HEK293T (cell line): ENCODE measurements at places on chromosomes 2 and 18.

- no peak for DNase-seq
These were observed 172.0 kb upstream of the GALNT5 start for GRCh38 chr2:157085522-157085921.

- DNase-seq = no peak
These were observed 228.0 kb upstream of the MEX3C start for GRCh38 chr18:51425475-51425874.

- DNase-seq = no peak
These were observed 118.4 kb upstream of the NOSTRIN start for GRCh38 chr2:168683996-168684395.

DNA sequence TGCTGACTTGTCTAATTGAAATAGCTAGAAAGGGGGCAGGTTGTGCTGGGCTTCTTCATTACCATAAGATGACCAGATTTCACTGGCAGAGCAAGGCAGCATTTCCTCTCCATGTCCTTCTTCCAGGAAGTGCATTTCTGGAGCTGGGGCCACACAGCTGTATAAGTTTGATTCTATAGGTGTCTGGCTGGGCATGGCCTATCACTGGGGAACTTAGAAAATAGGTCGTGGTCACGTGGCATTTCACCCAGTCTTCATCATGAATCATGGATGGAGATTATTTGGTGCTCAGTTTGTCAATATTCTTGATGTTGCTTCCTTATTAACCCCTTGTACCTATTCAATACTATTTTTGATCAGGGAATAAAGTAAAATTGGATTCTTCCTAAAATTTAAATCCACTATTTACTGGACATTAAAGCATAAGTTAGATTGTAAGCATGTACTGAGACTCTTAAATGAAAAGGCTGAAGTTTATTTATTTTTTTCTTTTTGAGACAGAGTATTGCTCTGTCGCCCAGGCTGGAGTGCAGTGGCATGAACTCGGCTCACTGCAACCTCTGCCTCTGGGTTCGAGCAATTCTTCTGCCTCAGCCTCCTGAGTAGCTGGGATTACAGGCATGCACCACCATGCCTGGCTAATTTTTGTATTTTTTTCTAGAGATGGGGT is 49.5 kb upstream of the TMEM87B start:
- no peak for DNase-seq

- DNase-seq = no peak
These were observed 37.0 kb downstream of the TGFA start for GRCh38 chr2:70516596-70516995.

DNA sequence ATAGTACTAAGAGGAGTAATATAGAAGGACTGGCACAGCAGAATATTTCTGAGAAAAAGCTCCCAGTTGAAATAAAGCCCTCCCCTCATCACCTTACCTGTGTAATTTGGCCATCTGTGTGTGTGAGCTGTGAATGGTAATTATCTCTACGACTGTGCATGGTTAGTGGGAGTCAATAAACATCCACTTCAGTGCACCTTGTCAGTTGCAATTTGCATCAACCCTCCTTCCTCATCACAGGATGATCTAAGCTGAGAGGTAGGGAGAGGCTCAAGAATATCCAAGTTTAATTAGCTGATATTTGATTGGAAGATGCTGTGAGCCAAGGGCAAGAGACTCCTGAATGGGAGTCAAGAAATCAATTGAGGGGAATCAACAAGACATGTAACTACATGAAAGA is 694.9 kb upstream of the KLHL29 start:
- no peak for DNase-seq

DNA sequence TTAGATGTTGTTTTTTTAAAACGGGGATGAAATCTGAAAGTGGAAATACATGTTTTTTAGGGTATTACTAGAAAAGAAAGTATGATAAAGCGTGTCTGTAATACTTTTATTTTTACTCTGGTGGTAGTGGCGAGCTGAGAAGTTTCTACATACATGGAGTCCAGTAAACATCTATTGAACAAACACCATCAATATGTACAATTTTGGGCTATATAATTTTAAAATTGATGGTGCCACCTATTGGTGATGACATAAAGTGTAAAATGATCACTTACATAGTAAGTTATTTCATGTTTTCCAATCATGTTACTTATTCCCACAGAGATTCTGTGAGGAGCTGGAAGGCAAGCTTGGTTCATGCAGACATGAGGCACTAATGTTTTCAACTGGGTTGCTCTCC is 31.5 kb upstream of the NFE2L2 start:
- DNase-seq = no peak

GRCh38 chr18:43789234-43790000 is 512.1 kb upstream of the SYT4 start:
- no peak for DNase-seq

DNA sequence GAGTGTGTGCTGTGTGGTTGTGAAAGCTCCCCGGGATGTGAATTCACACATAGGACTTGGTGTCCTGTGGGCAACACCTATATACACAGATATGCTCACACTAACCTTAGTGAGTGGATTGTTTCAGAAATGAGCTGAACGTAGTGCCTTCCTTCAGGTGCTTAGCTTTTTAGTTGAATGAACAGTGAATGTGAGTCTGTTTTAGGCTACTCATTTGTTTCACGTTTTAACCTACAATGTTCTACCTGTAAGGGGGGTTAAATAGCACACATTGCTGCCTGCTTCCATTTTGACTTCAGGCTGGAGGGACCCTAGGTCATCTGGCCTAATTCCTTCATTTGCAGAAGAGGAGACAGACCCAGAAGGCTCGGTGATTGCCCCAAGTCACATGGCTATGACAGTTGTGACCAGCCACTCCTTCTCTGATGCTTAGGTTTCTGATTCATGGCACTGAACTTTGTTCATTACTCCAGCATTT is 1.0 kb downstream of the PLEK start:
- DNase-seq = no peak

GRCh38 chr2:200586644-200586975 is 796 bp downstream of the AOX1 start:
- DNase-seq = no peak

DNA sequence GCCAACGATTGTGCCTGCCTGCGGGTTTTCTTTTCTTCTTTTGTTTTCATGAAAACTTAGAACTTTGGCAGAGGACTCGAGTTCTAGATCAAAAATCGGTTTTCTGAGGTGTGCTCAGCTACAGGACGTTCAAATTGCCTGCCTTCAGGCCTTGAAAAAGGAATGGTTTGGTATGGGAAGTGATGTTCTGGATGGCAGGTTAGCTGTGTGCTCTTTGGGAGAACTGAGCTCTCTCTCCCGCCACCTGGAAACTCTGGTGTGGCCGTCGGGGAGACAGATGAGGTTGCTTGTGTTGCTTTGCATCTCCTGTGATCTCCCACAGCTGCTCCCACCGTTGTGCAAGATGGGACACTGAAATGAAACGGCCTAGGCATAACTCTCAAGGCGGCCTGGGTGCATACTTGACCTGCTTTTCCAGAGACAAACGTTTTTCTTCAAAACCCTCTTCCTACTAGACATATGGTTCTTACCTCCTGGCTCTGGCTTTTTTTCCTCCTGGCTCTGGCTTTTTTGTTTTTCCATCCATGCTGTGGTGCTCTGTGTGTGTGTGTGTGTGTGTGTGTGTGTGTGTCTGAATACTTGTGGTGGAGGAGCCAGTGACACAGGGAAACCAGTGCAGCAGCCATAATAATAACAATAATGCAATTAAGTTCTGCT is 2.0 kb downstream of the FMNL2 start:
- DNase-seq = peak; percentile 17

DNA sequence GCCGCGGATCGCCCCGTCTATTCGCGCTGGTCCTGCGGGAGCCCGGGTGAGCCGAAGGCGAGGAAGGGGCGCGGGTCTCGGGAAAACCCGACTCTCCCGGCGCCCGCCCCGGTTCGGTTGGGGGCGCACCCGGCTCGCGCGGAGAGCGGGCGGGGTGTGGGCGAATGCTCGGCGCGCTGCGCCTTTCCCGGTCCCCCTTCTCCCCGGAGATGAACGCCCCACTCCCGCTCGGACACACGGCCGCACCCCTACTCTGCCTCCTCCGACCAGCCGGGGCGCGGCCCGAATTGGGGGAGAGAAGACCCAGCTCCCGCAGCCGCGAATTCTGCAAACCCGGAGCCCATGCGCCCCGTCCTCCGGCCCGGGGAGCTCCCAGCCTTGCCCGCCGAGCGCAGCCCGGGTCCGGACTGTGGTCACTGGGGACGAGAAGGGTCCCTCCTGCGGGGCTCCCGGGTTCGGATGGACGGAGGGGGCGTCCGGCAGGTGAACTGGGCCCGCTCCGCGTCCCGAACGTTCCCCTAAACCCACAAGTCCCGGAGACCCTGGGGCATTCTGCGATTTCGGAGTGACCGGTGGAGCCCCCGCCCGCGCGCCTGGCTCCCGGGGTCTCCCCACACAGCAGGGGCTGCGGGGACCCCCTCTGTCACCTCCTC is 734 bp downstream of the KCNG2 start:
- no peak for DNase-seq
